ENCODE measurements at places on chromosomes 5 and 9.
A peak's percentile ranks its signal among the peaks of the same experiment; 100 is the strongest.

DNA sequence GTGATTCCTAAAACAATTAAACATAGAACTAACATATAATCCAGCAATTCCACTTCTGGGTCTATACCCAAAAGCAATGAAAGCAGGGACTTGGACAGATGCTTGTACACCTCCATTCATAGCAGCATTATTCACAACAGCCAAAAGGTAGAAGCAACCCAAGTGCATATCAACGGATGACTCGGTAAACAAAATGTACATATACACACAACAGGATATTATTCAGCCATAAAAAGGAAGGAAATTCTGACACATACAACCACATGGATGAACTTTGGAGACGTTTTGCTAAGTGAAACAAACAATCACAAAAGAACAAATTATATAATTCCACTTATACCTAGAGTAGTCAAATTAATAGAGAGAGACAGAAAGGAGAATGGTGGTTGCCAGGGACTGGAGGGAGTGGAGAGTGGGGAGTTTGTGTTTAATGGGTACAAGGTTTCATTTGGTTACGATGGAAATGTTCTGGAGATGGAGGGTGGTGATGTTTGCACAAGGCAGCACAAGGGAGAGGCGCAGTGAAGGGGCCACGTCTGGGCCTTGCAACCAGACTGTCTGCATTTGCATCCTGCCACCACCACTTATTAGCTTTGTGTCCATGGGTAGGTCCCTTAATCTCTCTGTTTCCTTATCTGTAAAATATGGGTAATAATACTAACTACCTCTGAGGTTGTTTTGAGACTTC lies 36.3 kb upstream of the RLN1 start:
- DNase-seq, result no peak

DNA sequence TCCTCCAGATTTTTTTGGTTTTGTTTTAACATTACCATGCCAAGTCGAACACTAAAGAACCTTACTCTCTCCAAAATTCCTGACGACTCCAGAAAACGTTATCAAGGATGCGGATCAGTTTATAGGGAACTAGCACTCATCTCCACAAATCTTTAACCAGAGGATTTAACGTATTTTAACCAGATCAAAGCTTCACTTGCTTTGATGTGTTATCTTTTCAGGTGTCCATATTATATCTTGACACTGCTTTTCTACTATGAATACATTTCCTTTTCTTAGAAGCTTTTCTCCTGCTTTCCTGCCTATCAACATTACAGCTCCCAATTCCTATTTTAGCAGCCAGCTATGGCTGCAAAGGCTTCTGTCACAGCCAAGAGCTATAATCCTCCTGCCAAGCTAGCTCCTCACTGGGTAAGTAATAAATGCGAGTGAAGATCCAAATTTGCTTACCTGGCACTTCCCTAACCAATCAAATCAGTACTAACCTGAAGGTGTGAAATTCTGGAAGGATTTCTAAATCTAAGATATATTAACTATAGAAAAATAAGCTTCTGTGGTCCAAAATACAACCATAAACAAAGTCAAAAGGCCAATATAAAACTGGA lies 60.2 kb downstream of the CDC14B start:
- no peak for DNase-seq

DNA sequence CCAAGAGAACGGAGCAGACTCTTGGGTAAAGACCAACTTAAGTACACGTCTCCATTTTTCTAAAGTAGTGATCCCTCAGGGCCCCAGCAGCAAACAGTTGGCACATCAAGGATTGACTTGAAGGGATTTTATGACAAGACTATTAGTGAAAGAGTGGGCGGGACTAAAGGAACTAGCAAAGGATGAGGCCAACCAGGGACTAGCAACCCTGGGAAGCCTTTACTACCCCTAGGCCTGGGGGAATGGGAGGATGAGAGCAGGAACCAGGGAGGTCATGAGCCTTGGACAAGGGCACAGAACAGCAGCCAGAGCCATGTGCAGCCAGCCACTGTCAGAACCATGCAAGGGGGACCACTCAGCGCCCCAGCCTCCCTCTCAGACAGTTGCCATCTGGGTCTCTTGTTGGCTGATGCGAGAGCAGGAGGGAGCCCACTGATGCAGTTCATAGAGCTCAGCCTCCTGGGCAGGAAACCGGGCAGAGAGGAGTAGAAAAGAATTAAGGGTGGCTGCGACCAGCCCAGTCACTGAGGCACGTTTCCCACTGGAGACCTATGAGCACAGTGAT lies 28.1 kb downstream of the TGFBI start:
- DNase-seq, result no peak

DNA sequence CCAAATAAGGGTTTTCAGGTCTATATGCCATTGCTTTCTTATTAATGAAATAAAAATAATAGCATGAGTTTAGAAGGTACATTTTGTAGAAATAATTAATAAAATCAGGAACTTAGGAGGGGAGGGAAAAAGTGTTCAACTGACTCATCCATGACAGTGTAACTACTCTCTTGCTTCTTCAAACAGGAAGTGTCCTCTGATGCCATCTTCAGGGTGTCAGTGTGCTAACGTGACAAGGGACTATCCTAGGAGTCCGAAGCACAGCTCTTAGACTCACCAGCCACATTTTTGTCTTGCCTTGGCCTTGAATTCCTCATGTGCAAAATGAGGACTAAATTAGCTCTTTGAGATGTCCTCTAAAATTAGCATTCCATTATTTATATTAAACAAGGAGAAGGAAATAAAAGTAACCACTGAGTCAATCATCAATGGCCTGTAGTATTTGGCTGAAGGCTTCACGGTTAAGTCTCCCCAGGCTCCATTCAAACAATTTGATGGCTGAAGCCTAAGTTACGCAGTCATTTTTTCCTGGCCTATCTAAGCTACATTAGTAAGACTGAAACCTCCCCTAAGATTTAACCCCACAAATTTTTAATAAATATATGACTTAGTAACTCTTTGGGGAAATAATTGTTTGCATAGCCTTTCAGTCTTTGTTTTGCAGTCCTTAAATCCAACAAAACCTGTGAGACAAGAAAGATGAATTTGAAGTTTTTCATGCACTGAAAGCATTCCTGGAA lies 151.1 kb downstream of the ARL15 start:
- no peak for DNase-seq

DNA sequence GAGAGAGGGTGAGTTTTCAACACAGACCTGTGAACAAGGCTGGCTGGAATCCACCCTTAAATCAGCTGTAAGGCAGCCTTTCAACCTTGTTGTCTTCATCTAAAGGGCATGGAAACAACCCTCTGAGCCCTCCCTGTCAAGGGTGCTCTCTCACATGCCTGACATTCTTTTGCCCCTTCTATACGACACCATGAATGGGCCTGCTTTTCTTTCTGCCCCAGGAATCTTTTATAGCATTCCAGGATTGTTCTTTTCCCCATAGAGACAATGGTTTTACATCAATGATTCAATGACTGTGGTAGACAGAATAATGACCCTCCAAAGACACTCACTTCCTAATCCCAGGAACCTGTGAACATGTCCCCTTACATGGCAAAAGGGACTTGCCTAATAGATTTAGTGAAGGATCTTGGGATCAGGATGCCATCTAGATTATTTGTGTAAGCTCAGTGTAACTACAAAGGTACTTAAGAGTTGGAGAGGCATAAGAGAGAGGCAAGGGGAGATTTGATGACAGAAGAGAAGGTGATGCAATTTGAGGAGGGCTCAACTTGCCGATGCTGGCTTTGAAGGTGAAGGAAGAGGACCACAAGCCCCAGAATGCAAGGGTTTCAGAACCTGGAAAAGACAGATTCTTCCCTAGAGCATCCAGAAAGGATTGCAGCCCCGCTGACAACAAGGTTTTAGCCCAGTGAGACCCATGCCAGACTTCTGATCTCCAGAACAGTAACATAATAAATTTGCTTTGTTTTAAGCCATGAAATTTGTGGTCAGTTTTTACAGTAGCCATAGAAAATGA lies 29.2 kb upstream of the HMHB1 start:
- no peak for DNase-seq

DNA sequence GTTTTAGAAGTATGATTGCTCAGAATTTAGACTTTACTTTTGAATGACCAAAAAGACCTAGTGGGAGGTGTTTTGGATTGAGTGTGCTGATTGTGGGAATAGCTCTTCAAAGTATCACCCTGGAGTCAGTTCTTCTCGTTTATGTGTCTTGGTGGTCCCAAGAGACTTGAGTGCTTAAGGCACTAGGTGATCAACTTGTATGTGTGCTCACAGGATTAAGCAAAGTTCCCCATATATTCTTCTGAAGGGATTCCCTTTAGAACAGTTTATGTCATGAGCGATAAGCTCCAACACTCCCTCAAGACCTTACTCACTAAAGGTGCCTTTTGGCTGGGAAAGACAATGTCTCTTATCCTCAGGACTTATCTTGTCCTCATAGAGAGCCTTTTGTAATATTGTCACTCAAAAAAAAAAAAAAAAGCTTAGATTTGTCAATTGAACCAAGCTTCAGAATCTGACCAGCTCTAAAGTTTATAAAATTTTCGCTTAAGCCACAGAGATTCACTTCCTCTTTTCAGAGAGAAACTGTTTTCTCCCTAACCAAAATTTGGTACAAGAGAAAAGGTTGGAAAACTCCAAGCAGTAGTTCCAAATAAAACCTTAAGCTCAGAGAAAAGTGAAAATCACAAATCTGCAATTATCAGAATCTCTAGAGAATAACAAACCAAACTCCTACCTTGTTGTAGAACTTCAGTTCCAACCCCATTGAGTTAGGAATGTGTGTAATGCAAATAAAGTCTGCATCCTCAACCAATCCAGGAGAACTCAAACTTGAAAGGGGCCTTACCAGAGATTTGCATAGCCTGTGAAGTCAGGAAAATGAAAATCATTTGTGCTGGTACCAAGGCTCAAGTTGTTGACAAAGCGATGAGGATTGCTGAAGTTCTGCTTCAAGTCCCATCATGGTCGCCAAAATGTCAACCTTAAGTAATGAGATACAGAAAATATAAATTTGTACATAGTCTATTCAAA lies 40.0 kb upstream of the PDZD2 start:
- DNase-seq, result no peak

DNA sequence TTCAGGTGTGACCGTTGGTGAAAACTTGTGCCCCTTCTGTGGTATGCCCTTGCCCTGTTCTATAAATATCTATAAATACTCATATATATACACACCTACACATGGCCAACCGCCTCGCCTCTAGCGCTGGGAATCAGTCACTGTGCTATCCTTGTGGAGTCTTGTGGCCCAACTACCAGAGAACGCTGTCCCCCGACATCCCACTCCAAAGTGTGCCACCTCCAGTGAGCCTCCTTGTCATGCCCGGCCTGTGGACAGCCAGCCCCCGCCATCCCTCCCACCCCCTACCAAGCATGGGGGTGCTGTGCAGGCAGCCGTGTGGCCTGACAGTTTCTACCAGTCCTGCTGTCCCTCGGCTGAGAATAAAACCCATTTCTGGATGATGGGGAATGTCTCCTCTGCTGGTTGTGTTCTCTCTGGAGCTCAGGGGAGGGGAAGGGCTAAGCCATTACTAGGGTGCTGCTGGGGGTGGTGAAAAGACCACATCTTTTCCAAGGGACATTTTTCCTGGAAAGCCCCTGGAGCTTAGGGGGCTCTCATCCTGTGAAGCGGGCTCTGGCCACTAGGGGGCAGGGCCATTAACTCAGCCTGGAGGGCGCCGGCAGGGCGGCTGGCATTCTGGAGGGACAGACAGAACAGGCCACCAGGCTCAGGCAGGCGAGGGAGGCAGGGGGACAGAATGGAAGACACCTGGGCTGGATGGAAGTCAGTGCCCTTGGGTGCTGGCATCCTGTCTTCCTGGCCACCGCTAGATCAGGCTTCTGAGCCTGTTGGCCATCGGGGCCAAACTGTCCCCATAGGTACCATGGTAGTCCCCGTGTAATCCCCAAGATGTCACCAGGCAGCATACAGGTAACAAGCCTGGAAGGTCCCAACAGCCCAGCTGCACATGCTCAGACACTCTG lies 20.7 kb downstream of the GOLGA2 start:
- DNase-seq, result peak; percentile 37

DNA sequence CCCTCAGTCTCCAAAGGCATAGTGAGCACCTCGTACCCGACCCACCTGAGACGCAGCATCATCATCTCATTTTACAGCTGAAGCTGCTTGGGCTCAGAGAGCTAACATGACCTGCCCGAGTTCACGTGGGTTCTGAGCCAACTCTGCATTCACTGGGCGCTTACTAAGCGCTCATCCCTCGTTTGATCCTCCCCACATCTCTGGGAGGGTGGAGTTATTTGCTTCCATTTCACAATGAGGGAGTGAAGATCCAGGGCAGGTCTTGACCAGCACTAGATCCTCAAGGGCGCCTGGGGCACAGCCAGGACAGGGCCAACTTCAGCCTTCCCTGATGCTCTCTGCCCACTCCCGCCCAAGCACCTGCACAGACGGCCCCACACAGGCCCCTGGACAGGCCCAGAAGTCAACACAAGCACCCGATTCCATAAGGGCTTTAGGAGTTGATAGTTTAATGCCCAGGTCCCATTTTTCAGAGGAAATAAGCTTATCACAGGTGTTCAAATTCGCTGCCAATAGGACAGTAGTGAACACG lies 80.8 kb downstream of the HRH2 start:
- no peak for DNase-seq

- DNase-seq, result peak; percentile 39
Measured at GRCh38 chr9:114929201-114929600, 1.2 kb downstream of the TNFSF8 start.

GRCh38 chr5:138212828-138213160 lies 329 bp downstream of the CDC23 start:
- no peak for DNase-seq

GRCh38 chr9:134410071-134410834 lies 84.0 kb downstream of the RXRA start:
- DNase-seq, result no peak

GRCh38 chr5:102737805-102738469 lies 17.2 kb upstream of the PAM start:
- DNase-seq, result no peak

DNA sequence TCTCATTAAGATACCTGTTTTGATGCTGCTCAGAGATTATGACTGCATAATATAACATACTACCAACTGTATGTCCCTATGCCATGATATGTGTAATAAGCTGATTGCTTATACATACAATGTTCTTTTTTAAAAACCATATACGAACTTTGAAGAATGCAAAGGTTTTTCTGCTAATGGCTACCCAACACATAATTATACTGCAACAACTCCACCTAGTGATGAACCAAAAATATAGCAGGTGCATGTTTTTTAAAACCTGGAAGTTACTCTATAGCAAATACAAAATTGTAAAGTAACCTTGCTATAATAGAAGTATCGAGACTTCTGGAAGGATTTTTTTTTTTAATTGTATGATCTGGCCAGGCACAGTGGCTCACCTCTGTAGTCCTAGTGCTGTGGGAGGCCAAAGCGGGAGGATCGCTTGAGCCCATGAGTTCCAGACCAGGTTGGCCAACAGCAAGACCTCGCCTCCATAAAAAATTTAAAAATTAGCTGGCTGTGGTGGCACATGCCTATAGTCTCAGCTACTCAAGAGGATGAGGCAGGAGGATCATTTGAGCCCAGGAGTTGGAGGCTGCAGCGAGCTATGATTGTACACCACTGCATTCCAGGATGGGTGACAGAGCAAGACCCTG lies 49.1 kb downstream of the HOMER1 start:
- DNase-seq, result peak; percentile 11
